Ovary (tissue), 10 donors: ENCODE measurements at places on chromosomes 2 and 18.

DNA sequence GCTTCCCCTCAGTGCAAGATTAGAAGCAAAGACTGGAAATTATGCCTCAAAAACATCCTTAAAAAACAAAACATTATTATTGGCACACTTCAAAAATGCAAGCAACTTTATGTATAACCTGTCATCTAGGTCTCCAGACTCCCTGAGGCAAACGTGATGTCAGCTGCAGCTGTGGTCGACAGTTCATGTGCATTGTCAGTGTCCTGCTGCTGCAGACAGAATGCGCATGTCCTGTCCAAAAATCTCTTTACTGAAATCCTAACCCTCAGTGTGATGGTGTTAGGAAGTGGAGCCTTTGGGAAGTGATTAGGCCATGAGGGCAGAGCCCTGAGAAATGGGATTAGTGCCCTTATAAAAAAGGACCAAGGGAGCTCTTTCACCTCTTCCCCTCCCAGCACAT, 126.9 kb downstream of the CYRIA start:
- DNase-seq, result no peak

GRCh38 chr2:36733215-36733614, 36.7 kb downstream of the VIT start:
- DNase-seq, result no peak

GRCh38 chr18:61752973-61753372, 139.8 kb downstream of the RNF152 start:
- no peak for DNase-seq

DNA sequence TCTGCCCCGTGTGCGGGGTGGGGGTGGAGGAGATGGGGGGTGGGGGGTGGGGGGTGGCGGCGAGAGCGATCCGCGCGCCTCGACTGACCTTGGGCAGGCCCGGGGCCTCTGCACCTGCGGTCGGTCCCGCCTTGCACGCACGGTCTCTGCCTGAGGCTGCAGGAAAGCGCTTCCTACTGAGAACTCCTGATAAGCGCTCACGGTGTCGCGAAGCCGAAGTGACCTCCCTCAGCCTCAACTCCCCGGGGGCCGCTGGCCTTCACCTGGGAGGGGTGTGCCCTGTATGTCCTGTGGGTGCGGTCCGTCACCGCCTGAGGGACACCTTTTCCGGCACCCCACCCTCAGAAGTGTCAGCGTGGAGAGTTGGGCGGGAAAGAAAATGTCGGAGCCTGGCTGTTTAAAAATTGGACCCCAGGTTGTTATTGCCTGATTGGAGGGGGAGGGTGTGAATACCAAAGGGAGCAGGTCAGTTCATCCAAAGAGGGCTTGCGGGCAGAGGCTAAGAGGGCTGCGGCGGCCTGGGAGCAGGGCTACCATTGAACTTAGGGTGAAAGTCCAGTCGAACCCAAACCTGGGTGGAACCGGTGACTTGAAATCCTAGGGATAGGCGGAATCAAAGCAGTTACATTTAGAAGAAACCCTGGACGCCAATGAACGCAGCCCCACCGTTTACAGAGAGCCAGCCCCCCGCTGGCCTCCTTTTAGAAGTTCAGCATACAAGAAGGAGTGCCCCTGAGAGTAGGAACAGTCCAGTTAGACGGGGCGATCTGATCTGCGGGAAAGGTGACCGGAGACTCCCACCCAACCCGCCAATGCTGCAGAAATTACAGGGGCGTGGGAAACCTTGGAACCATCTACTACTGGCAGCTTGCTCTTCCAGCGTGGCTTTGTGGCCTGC, 1.2 kb downstream of the MAL start:
- no peak for DNase-seq
